ENCODE measurements at places on chromosomes 2 and 18.

GRCh38 chr2:194087089-194087958, 1569.7 kb upstream of the SLC39A10 start:
- DNase-seq, result no peak

- DNase-seq, result no peak
Measured at GRCh38 chr2:112096098-112096497, 41.0 kb downstream of the TMEM87B start.

GRCh38 chr2:138742441-138743057, 37.6 kb downstream of the NXPH2 start:
- no peak for DNase-seq

GRCh38 chr2:231711677-231712450, 3.5 kb downstream of the PTMA start:
- no peak for DNase-seq

DNA sequence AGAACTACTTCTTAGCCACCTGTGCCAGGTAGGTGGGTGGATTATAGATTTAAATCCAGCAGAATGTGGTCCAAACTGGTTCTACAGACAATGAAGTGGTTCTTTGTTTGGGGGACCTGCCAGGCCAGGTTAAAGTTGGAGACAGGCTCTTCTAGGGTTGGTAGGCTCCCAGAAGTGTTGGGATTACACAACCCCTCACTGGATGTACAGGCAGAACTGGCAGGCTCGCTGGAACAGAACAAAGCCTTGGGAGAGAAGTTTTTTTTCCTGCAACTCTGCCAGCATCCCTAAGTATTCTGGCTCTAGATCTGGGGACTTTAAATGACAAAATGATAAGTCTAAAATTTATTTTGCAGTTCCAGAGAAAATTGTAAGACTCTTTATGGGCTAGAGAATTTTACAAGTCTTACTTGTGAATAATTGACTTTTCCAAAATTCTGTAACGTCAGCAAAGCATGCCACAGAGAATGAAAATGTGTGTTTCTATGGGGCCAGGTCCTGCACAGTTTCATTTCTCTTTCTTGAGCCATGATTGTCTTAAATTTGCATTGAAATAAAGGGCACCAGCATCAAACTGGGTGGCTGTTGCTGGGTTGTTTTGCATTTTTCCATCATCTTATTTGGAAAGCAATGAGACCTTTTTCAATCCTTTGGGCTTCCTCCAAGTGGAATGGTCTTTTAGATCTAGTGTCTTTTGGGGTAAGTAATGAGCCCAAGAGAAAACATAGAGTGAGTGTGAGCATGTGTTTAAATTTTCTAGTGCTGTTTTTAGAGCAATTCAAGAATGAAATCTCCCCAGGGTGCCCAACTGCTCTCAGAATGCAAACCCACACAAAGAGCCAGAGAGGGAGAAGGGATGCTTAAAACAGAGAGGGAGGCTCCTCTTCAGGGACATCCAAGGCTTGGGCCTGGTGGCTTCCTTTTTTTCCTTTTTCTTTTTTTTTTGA, 32.4 kb upstream of the ATL2 start:
- no peak for DNase-seq

- DNase-seq, result no peak
Measured at GRCh38 chr2:234308813-234309195, 188.1 kb downstream of the ARL4C start.

GRCh38 chr18:58605027-58606020, 23.6 kb downstream of the ALPK2 start:
- DNase-seq, result no peak

GRCh38 chr2:205681401-205682238, 681 bp upstream of the NRP2 start:
- DNase-seq, result no peak

GRCh38 chr2:202378662-202379358, 2.7 kb downstream of the BMPR2 start:
- DNase-seq, result no peak

DNA sequence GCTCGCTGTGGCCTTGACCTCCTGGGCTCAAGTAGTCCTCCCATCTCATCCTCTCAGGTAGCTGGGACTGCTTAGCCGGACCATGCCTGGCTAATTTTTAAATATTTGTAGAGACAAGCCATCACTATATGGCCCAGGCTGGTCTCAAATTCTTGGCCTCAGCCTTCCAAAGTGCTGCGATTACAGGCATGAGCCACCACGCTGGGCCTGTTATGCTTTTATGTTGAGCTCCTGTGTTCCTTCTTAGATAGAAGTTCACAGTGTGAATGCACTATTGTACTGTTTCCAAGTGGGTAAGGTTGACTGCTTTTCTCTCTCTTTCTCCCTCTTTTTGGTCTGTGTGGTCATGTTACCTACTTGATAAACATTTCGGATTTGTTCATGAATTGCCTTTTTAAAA, 61.9 kb downstream of the SMCHD1 start:
- no peak for DNase-seq

- DNase-seq, result no peak
Measured at GRCh38 chr2:44296653-44297052, 21.4 kb downstream of the SLC3A1 start.

GRCh38 chr2:45891719-45892424, 240.4 kb downstream of the PRKCE start:
- no peak for DNase-seq

- DNase-seq, result no peak
Measured at GRCh38 chr18:45730832-45731575, 7.0 kb downstream of the SLC14A1 start.
